ENCODE measurements at places on chromosomes 11 and 22.

DNA sequence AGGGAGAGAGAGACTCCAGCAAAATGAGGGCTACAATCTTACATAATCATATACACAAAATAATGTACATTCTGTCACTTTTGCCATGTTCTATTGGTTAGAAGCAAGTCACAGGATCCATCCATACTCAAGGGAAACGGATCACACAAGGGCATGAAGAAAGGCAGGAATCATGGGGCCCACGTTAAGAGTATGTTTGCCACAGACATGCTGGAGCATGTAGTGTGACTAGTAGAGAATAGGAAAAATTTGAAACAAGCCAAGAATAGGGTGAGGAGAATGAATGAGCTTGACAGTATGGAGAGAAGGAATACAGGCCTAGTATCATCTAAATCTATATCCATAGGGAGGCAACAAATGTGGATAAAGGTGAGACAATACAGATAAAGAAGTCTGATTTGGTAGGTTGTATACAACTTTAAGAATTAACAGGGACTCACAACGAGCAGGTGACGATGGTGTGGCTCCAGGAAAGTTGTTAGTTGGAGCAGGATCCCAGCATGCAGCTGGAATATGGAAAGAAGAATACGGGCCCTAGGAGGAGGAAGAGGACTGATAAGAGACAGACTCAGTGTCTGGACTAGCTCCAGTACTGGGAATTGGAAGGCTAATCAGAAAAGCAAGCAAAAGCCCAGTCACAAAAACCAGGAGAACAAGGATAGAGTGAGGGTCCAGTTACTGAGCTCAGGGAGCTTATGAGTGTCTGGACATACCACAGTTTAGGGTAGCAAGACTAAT, 301.7 kb upstream of the PITPNB start:
- DNase-seq = no peak

DNA sequence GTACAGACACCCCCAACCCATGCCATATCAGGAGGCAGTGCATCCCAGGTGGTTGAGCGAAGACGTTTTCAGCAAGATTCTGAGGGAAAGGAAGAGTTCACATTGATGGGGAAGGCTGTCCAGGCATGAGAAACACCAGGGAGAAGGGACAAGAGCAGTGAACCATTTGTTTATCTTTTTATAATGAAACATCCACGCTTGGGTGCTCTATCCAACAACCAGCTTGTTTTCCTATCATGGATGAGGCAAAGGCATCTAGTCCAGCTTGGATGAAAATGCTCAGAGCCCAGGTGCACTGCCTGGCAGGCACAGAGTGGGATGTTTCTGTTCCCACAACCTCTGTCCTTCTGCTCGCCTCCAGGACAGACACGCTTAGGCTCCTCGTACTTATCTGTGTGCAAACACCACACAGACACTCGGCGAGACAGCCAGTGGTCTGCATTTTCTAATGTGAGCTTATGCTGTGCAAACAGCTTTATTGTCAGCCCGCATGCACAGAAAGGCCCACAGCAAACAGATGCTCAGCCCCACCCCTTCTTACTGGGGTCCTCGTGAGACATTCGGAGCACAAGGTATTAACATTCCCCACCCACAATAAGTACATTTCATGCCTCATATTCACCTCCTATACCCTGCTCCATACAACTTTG, 45.4 kb upstream of the NTM start:
- DNase-seq = no peak

GRCh38 chr11:10076458-10077141, 217.4 kb downstream of the SBF2 start:
- peak; percentile 63 for DNase-seq

- DNase-seq = no peak
Observed at GRCh38 chr11:36657610-36658267, 59.7 kb upstream of the RAG2 start.

- no peak for DNase-seq
Observed at GRCh38 chr11:35318977-35319925, 100.1 kb downstream of the SLC1A2 start.

DNA sequence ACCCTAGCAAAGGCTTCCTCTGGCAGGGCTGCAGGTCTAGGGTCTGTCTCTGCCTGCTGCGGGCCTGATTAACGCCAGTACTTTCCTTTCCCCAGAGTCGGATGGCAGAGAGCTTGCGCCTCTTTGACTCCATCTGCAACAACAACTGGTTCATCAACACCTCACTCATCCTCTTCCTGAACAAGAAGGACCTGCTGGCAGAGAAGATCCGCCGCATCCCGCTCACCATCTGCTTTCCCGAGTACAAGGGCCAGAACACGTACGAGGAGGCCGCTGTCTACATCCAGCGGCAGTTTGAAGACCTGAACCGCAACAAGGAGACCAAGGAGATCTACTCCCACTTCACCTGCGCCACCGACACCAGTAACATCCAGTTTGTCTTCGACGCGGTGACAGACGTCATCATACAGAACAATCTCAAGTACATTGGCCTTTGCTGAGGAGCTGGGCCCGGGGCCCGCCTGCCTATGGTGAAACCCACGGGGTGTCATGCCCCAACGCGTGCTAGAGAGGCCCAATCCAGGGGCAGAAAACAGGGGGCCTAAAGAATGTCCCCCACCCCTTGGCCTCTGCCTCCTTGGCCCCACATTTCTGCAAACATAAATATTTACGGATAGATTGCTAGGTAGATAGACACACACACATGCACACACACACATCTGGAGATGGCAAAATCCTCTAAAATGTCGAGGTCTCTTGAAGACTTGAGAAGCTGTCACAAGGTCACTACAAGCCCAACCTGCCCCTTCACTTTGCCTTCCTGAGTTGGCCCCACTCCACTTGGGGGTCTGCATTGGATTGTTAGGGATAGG, 18.6 kb downstream of the RSPH14 start:
- no peak for DNase-seq

Data from hematopoietic multipotent progenitor cell treated with erythropoietin and hydrocortisone succinate and interleukin-3 and kit ligand, for 17 days (in vitro differentiated cells).